Cerebellar nuclear complex (tissue), 1 donor: ENCODE measurements at places on chromosomes 13 and 19.
A peak's percentile ranks its signal among the peaks of the same experiment; 100 is the strongest.

- no peak for DNase-seq
These were observed 599 bp upstream of the F10 start for GRCh38 chr13:113121928-113122471.

DNA sequence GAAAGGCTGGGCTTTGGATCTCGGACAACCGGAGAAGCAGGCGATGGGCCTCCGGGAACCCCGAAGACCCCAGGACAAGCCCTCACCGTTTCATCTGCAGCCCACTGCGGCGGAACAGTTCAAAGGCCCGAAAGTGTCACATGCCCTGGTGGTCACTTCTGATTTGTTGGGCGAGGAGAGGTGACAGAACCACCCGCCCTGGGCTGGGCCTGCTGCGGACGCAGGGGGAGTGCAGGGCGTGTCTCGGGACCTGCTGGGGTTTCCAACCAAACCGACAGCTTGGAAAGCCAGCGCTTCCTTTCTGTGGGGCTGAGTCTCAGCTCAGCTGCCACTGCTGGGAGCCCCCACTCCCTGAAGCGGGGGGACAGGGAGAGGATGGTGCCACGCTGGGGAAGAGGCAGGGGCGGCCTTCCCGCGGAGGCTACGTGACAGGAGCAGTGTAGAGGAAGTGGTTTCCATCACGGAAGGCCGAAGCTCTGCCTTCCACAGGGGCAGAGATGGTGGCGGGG lies 22.8 kb upstream of the ZBTB7A start:
- DNase-seq: no peak

- no peak for DNase-seq
These were observed 6.7 kb downstream of the ZNF44 start for GRCh38 chr19:12287958-12288500.

DNA sequence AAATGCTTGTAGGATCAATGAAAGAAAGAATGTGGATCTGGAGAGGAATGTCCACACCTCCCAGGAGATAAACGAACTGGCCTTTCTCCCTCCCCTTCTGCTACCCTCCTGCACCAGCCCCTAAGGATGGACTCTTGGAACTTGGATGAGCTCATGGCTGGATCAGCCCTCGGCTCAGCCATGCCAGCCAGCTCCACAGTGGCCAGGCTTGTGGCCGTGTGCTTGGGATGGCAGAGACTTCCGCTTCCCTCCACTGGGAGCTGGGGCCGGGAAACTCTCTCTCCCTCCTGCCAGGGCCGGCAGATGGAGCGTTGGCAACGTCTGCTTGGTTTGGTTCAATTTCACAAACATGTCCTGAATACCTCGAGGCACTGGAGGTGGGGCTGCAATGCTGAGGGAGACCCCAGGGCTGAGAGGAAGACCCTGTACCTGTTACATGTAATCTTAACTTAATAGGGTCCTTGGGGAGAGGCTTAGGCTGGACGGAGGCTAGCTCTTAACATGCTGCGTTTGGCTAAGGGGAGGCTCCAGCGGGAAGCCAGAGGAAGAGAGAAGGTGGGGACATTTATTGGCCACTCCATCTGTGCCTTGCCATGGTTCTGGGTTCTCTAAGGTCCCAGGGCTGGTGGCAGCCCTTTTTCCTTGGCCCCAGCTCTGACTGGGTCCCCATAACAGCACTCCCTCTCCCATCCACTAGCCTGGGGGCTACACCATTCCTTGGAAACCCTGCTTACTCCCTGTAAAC lies 152.5 kb downstream of the IER2 start:
- peak; percentile 79 for DNase-seq

- no peak for DNase-seq
These were observed 4.1 kb downstream of the FRY start for GRCh38 chr13:32035716-32036115.

GRCh38 chr13:98563071-98563470 lies 13.8 kb downstream of the STK24 start:
- DNase-seq: no peak

DNA sequence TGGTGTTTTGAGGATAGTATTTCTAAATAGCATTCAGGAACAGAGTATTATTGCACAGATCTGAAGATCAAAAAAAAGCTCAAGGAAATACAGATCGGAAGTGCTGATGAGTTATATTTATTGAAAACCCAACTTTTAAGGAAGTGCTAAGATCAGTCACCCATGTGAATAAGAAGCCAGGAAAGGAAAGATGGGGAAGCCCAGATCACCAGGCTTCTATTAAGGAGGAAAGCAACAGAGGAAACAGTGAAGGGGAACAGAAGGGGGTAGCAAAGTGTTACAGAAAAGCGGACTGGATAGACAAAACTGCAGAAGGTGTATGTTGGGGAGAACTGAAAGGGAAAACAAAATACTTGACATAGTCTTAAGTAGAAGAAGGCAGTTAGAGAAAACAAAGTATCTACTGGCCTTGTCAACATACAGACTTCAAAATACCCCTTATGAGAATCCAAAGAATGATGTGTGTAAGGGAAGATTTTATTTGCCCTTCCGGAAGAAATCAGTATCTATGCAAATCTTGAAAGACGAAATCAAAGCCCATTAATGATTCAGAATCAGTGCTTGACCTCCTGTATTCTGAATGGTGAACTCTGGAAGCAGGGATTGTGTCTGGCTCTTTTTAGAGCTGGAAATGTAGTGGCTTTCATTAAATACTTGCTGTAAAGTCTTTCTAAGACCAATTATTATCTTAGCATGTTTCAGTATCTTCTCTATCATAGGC lies 12.1 kb downstream of the UFM1 start:
- no peak for DNase-seq

GRCh38 chr19:46726971-46727501 lies 10.1 kb upstream of the PRKD2 start:
- DNase-seq: no peak

- DNase-seq: no peak
These were observed 151.1 kb upstream of the TSHZ3 start for GRCh38 chr19:31500197-31500830.

GRCh38 chr19:49801966-49802661 lies 11.0 kb downstream of the FUZ start:
- peak; percentile 84 for DNase-seq

DNA sequence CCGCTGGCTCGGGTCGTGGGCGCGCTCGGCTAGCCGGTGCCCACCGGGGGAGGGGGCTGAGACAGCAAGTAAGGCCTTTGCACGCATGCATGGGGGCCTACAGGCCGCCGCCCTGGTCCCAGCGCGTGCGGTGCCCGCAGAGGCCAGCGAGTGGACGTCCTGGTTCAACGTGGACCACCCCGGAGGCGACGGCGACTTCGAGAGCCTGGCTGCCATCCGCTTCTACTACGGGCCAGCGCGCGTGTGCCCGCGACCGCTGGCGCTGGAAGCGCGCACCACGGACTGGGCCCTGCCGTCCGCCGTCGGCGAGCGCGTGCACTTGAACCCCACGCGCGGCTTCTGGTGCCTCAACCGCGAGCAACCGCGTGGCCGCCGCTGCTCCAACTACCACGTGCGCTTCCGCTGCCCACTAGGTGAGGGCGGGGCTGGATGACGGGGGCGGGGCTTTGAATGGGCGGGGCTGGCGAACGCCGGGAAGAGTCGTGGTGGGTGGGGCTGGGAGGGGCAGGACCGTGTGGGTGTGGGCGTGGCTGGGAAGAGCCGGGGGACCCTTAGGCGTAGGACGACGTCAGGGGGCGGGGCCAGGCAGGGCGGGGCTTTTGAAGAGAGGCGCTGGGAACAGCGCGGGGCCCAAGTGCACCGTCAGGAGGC lies 2.1 kb downstream of the CILP2 start:
- no peak for DNase-seq

DNA sequence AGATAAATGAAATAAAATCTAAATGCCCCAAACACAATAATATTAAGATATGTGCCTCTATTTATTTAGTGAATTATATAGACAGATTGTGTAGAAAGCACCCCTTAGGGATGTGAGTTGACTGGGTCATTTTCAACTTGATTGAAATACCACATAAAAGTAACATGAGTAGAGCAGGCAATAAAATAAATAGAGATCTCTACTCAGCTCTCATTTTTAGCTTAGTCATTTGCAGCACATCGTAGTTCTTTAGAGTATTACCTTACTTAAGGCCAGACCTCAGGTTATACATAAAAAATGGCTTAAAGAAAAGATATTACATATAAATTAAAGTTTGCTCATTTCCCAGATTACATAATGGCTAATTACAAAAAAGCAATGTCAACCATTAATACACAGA lies 1525.6 kb upstream of the PRR20A start:
- no peak for DNase-seq

GRCh38 chr13:99347335-99347878 lies 40.2 kb upstream of the GPR183 start:
- no peak for DNase-seq

DNA sequence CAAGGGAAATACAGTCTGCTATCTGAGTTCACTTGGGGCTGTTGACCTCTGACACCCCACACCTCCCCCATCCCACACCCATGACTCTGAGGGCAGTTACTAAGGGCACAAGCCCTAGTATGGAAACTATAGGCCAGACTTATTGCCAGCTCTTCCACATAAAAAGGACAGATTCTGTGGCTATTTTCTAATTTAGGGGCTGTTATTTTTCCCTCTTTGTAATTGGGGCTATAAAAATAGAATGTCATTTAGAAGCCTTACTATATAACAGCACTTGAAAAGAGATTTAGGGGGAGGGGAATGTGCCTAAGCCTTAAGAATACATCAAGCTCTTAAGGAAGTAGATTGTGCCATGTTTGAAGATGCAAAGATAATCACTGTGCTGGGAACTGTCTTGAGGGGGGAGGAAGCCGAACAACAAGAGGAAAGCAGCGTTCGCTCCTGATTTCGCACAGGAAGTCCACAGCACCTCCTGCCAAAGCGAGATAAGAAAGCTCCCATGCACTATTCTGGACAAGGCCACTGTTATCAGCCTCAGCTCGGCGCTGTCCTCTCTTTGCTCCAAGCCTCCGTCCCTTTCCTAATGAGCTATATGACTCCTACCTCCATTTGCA lies 86.6 kb downstream of the FLT1 start:
- no peak for DNase-seq

- no peak for DNase-seq
These were observed 1099.7 kb downstream of the DIAPH3 start for GRCh38 chr13:59064042-59064441.

DNA sequence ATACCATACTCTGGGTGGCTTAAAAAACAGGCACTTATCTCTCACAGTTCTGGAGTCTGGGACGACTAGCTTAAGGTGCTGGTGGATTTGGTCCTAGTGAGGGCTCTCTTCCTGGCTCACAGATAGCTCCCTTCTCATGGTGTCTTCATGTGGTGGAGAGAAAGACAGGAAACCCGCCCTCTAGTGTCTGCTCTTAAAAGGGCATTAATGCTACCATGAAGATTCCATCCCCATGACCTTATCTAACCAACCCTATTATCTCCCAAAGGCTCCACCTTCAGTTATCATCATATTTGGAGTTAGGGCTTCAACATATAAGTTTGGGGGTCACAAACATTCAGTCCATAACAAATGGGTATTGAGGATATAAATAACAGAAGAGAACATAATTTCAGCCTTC lies 139.4 kb downstream of the HS6ST3 start:
- DNase-seq: no peak

GRCh38 chr19:44891016-44891882 lies at the start of gene TOMM40:
TSS of gene TOMM40 (plus strand) at chr19:44891254. CDS start at chr19:44891416, 162 bp downstream.
- no peak for DNase-seq

DNA sequence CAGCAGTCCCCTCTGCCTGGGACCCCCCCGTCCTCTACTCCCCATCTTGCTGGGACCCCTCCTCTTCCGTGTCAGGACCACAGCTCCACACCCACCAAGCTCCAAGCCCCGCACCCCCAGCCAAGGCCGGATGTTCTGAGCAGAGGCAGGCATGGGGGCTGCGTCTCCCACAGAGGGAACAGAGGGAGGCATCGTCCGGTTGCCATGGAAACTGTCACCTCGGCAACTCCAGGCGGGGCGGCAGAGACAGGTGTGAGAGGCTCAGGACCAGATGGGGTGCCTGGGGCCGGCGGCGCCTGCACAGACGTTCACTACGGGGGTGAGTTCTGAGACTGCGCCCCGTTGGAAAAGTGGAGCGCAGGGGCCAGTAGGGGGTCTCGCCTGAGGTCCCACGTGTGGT lies 5.4 kb downstream of the RNU6-9 start:
- DNase-seq: no peak

DNA sequence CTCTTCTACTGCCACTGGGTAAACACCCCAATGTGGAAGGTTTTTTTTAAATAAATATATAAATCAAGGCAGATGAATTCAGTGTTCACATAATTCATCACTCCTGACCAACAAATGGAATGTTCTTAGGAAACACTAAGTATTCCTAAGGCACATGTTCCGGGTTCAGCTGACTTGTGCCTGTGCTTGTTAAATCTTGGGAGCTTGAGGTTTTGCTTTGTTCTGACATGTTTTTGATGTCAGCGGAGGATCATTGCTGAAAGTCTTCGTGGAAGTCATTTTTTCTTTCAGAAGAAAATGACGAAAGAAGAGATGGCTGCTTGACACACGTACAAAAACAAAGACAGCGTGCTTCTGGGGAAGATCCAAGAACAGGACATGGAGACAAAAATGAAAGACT lies 185.8 kb downstream of the MZT1 start:
- no peak for DNase-seq

DNA sequence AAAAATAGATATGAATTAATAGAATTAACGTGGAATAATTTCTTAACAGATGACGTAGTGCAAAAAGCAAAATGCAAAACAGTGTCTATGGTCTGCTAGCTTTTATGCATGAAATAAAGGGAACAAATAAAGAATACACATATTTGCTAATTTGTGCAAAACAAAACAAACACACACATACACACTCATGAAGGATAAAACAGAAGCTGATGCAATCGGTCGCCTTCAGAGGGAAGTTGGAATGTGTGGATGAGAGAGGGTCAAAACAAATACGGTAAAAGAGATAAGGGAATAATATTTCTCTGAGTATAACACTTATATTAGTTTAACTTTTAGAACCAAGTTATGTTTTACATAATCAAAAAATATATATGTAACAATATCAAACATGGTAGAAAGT lies 1160.9 kb upstream of the PCDH9 start:
- no peak for DNase-seq

DNA sequence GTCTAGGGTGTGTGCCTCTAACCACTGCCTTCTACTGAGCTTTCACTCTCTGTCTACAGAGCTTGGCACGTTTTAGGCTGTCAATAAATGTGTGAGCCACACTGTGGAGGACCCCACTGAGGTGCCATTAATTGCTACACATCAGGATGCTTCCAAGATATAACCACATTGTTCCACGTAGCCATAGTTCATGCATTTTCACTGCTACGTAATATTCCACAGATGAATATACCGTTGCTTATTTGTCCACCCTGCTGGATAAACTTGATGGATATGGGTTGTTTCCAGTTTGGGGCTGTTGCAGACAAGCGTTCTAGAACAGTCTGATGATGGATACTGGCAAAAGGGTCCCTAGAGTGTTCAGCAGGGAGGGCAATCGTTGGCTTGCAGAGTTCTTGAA lies 11.3 kb upstream of the NUMBL start:
- no peak for DNase-seq

GRCh38 chr13:97574926-97575325 lies 141.0 kb downstream of the RAP2A start:
- DNase-seq: no peak

GRCh38 chr19:51810223-51810622 lies 15.3 kb downstream of the FPR3 start:
- DNase-seq: no peak
